ENCODE measurements at places on chromosomes 11 and 22.
A peak's percentile ranks its signal among the peaks of the same experiment; 100 is the strongest.

DNA sequence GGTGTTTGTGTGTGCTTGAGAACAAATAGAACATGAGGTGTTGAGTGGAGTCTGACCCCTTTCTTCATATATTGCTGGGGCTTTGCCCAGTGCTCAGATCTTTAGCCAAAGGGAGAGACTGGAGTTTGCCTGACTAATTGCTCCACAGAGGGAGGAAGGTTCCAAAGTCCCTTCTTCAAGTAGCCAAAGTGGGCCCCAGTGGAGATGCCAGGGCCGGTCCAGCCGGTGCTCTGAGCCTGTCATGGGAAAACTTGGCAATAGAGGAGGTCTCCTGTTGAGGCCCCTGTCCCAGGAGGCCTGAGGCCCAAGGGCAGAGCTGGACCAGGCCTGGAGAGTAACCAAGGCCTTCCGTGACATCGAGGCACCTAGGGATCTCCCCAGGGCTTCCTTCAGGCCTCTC is 112.3 kb downstream of the DSCAML1 start:
- no peak for DNase-seq

DNA sequence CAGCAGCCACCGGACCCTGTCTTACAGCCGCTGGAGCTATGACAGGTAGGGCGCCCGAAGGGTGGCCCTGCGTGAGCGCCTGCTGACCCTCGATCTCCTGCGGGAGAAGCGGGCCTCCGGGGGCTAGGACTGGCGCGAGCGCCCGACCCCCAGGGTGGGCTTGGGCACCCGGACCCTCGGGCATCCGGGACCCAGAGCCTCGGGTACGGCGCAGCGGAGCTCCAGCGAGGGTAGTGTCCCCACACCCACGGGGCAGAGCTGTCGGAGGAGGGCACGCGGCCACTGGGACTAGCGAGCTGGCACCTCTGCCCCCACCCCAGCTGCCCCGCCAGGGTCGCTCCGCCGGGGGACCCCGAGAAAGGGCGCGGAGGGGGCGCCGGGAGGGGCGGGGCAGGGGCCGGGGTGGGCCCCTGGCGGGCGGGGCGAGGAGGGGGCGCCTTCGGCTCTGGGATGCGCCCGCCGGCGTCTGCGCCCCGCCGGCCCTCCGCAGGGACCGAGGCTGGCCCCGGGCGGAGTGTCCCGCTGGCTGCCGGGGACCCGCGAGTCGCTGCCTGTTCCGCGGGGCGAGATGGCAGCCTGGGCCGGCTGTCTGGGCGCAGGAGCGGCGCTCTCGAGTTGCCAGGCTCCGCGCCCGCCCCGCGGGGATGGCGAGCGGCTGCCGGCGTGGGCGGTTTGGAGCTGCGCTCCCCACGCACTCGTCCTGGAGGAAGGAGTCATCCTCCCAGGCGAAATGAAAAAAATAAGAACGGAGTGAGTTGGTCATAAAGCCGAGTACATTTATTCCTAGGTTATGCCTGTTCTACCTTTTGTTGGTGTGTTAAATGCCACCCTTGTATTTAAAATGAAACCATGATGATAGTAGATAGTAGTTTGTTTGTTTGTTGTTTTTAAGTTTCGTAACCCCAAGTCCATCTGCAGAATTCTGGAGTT is 32.4 kb downstream of the EIF3F start:
- DNase-seq = no peak

DNA sequence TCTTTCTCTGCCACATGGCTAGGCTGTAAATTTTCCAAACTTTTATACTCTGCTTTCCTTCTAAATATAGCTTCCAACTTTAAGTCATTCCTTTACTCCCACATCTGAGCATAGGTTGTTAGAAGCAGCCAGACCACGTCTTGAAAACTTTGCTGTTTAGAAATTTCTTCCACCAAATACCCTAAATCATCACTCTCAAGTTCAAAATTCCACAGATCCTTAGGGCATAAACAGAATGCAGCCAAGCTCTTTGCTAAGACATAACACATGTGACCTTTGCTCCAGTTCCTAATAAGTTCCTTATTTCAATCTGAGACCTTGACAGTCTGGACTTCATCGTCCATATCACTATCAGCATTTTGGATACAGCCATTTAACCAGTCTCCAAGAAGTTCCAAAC is 749.9 kb downstream of the METTL15 start:
- DNase-seq = no peak

- DNase-seq = no peak
Measured at GRCh38 chr11:23765682-23766252, 731.1 kb upstream of the LUZP2 start.

- no peak for DNase-seq
Measured at GRCh38 chr11:62958547-62959421, 26.0 kb downstream of the SLC22A6 start.

DNA sequence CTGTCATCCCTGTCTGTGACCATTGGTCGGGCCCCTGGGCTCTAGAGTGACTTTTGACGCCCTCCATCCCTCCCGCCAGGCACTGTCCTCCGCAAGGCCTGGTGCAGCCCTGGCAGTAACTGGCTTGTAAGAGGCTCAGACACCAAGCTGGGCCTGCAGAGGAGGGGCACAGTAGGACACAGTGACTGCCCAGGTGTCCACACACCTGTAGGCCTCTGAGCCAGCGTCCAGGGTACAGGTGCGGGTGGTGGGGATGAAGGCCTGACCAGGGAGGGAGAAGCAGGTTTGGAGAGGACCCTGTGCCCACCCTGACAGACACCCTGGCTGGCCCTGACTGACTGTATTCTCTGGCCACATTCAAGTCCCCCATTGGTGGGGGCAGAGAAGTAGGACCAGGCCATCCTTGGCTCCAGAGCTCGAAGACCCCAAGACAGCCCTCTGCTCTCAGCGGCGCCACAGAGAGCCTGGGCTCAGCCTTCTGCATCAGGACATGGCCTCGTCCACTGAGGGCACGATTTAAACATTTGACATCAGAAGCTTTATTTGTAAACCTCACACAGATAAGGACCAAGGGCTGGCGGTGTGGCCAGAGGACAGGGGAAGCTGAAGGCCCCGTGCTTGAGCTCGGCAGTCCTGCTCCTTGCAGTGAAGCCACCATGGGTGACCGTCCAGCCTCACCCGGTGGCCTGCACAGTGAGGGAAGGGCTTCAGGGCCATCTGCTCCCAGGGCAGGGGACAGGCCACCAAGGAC is 31.4 kb downstream of the PPIL2 start:
- no peak for DNase-seq

DNA sequence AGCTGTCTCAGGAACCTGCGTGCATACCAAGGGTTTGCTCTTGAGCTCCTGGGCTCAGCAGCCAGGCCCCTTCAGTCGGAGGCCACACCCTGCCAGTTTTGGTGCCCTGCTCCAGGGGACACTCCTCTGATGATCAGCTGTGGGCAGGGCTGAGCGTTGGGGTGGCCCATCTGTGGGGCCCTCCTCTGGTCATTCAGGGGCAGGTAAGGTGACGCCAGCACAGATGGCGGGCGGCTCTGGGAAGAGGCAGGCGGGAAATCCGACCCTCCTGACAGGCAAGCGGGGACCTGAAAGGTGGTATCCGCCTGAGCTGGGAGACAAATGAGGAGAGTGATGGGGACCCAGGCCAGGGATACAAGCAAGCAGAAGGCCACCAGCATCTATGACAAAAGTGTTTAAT is 3.8 kb upstream of the MFNG start:
- no peak for DNase-seq

DNA sequence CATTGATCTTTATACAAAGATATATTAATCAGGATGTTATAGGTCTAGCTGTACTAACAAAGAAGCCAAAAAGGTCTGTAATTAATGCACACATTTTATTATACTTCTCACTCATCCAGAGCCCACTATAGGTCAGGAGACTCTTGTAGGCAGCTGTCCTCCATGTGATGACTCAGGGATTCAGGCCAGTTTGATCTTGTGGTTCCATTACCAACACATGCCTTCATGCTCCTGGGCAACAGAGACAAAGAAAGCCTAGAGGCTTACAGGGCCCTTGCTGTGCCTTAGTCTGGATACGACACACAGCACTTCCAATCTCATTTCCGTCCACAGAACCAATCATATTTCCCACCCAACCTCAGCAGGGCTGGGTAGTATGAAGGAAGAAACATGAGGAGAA is 150.3 kb upstream of the NCAM1 start:
- no peak for DNase-seq

- no peak for DNase-seq
Measured at GRCh38 chr11:7292922-7293321, 41.2 kb downstream of the SYT9 start.

DNA sequence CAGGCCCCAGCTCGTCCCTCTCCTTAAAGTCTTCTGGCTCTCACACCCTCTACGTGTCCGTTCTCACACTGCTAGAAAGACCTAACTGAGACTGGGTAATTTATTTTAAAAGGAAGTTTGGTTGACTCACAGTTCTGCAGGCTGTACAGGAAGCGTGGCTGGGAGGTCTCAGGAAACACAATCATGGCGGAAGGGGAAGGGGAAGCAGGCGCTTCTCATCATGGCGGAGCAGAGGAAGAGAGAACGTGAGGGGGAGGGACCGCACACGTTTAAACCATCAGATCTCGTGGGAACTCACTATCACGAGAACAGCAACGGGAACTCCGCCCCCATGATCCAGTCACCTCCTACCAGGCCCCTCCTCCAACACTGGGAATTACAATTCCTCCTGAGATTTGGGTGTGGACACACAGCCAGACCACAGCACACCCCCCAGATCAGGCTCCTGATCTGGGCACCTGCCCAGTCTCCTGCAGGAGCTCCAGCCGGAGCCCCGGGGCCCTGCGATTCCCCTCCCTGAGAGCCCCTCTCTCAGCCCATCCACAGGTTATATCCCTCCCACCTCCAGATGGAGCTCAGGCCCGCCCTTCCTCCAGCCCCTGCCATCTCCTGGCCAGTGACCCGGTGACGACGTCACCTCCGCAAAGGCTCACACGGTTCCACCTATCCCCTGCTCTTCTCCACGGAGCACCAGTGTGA is 170.2 kb downstream of the BRD1 start:
- no peak for DNase-seq

DNA sequence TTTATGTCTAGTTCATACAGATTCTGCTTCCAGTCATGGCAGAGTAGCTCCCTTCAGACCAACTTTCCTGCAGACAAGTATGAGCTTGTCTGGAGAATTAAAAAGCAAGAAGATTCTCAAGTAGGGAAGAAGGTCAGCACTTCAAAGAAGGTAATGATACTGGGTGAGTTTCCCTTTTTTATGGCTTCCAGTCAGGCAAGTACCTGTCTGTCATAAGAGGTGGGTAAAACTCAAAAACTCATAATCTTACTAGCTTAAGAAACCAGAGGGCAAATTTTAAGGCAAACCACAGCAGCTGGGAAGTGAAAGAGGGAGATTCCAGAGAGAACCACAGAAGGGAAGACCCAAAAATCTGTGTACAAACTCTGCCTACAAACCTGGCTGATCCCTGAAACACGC is 54.2 kb downstream of the DENND5A start:
- no peak for DNase-seq

DNA sequence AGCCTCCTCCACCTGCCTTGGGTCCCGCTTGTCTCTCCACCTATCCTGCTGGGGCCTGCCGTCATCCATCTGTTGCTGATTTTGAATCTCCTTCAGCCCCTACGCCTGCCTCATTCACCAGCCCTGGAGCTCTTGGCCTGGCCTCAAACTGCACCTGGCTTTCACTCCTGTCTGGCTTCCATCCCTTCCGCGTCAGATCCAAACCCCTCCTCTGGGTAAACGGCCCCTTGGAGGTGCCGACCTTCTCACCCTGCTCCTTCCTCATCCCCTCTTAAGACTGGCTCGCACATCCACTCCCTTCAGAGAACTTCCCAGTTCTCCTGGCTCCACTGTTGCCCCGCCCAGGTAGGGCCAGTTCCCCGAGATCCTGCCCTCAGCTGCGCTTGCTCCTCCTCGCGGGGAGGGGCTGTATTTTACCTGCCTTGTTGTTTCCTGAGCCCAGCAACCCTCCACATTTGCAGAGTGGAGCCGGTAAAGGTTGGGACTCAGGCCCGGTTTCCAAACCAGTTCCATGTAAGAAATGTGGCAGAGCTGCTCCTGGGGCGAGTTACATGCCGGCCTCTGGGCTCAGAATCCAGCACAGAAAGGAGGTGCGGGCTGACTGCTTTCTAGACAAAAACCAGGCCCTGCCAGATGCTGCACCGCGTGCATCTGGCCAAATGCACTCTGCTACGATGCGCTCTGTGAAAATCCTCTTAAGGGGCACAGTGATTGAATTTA is 13.9 kb upstream of the SHANK2 start:
- DNase-seq = no peak

DNA sequence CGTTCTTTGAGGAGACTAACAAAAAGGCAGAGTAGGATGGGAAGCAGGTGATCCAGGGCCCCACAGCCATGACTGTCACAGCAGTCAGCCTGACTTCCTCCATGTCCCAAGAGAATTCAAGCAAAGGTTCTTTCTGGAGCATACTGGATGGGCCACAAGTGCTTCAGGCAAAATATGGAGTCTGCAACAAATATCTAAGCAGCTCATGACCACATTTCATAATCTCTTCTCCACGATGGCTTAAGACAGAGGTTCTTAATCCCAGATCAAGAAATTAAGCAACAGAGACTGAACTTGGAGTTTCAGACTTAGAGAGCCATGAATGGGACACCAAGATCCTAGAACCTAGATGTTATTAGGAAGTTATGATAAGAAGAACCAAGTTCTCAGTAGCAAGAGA is 31.6 kb downstream of the GUCY1A2 start:
- DNase-seq = no peak

GRCh38 chr11:128956401-128957201 is 13.9 kb upstream of the TP53AIP1 start:
- DNase-seq = peak; percentile 82

DNA sequence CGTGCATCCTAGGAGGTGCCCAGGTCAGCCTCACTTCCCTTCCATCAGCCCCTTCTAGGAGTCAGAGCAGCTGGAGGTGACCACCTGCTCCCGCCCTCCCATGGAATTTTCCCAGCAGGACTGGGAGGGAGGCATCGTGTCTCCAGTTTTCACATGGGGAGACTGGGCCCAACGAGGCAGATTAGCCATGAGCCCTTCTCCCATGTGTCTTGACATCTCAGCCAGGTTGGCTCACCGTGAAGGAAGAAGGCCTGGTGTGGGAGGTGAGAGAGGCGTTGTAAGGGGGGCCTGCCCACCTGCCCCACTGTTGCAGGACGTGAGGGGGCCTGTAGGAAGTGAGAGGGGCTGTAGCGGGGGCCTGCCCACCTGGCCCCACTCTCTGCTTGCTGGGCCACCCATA is 1521.4 kb downstream of the BRD1 start:
- DNase-seq = no peak

DNA sequence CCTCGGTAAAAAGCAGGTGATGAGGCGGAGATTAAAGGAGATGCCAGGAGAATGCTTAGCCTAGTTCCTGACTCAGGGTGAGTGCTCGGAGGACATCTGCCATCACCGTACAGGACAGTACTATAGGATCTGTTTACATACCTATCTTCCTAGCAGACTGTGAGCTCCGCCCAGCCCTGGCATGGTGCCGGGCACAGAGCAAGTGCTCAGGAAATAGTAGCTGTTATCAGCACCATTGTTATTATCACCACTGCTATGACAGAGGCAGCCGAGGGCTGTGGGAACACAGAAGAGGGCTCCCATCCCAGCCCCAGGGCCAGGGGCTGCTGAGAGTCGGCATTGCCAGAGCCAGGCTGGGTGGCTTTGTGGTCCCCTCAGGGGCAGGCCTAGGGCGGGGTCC is 642 bp upstream of the SEPTIN3 start:
- DNase-seq = peak; percentile 37

Measured in SW480 (cell line).